ENCODE measurements at places on chromosomes 3 and 15.

- peak; percentile 20 for DNase-seq
Measured at GRCh38 chr3:144344925-144345548, 373.4 kb downstream of the DIPK2A start.

DNA sequence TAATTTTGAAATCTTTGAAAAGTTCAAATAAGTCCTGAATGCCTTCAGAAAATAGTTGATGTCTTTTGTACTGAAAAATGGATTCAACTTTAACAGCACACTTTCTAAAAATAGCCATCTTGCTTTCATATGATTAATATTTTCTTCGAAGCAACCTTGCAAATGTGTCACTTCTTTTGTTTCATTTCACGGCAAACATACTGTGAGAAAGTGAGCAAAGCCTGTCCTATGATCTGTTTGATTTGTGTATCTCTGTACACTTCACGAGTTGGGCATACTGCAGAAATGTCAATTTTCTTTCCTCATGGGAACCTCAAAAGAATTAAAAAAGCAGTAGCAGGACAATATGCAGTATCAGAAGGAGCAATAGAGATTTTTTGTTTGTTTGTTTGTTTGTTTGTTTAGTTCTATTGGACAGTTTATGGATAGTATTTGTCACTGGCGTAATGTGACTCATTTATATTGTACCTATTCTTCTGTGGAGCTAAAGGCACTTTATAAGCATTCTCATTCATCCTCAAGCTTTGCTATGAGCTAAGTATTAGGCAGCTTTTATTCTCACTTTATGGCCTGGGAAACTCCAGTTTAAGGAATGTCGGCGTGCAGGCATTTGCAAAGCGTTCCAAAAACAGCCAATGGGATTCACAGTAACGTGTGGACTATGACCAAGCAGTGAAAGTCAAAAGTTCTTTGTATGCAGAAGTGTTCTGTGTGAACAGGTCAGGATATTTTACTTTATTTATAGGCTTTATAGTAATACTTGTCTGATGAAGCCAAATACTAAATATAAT lies 572.0 kb downstream of the NAALADL2 start:
- DNase-seq: peak; percentile 30

- no peak for DNase-seq
Measured at GRCh38 chr3:185430375-185430774, 67.4 kb downstream of the MAP3K13 start.

DNA sequence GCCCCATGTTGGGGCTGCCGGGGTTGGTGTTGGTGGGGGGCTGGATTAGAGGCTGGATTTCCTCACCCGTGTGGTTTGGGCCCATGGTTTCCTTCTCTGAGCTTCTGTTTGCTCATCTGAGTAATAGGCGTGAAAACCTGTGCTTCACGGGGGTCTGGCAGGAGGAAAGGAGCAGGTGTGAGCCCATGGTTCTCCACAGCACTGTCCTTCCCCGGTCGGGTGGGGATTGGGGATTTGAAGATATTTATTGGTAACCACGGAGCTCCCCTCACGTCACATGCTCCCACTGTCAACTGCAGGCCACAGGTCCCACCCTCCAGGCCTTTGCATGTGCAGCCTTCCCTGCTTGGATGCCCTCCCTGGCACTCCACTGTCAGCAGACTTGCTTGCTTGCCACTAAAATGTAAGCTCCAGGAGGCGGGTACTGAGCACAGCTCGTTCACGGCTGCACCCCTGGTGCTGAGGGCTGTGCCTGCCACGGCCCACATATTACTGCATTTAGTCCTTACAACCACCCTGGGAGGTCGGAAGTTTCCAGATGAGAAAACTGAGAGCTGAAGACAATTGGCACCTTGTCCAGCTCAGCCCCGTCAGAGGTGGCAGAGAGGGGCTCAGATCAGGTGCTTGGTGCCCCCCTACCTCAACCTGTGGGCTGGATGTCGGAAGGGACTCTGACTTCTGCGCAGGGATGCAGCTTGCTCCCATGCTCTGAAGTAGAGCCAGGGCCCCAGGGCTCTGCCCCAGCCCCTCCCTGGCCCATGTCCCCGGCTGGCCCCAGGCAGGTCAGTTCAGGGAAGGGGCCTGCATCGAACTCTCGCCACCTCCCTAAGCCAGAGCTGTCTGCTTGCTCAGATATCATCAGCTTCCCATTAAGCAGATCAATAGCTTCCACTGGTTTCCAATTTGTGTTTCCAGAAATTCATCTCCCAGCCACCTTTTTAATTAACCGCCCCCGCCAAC lies 29.4 kb upstream of the IQSEC1 start:
- no peak for DNase-seq

GRCh38 chr15:68277131-68277602 lies 378 bp upstream of the FEM1B start:
- DNase-seq: peak; percentile 52

GRCh38 chr3:52331091-52331490 lies 15.0 kb downstream of the DNAH1 start:
- no peak for DNase-seq

GRCh38 chr3:160801386-160802118 lies 45.5 kb downstream of the PPM1L start:
- DNase-seq: no peak

DNA sequence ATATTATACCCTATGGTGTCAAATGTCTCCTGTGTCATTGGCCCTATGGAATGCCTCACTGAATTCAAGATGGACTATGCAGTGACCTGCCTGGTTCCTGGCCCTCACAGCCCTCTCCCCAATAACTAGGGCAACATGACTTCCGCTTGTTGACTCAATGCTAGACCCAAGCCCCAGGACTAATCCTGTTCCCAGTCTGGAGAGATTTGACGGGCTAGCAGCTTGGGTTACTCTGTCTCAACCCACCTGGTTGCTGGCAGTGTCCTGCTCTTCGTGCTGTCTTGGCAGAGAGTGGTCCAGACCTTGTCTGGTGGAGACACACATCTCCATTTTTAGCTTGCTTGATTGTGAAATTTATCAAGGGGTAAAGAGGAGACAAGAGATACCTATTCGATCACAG lies 135.8 kb upstream of the HES1 start:
- no peak for DNase-seq

- DNase-seq: no peak
Measured at GRCh38 chr3:184160456-184160855, 5.3 kb downstream of the DVL3 start.

GRCh38 chr15:27438403-27439375 lies 467.7 kb downstream of the GABRG3 start:
- DNase-seq: no peak

DNA sequence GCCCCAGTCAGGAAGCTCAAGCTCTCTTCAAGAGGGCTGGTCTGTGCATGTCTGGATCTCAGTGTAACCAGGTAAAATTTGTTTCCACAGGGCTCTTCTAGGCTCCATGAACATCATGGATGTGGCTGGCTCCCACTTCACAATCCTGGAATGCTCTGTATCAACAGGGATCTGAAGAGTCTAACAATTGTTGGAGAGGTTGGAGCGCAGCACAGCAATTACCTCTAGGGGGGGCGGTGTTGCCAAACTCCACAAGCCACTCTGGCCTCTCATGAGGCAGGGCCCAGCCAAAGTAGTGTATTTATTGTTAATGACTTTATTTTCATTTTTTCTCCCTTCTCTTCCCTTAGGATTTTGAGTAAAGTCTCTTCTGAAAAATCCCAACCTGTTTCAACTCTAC lies 6.1 kb upstream of the EIF2B5 start:
- peak; percentile 51 for DNase-seq

DNA sequence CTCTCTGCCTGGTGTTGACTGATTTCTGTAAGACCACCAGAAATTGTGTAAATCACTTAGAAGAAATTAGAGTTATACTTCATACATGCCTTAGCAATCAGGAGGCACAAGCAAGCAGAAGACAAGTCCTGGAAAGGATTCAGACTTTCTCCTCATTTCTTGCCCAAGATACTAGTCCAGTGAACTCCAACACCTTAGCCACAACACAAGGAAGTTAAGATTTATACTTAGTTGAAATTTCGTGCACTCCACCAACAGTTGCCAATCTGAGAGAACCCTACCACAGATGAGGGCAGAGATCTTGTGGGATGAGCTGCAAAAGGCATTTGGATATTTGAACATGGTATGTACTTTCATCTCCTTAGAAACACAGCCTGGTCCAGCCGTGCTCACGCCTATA lies 2.3 kb downstream of the P3H2 start:
- DNase-seq: no peak

DNA sequence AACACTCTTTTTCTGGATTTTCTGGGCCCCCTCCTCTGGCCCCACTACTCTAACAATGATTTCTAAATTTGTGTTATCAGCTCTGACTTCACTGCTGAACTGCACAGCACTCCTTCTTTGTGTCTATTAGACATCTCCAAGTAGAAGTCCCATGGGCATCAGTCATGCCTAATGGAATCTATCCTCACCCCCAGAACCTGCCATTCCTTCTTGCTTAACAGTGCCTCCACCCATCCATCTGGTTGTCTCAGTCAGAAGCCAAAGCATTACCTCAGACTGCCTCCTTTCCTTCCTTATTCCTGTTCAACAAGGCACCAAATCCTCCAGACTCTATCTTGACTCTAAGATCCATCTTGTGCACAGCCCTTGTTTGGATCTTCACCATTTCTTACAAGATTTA lies 36.2 kb downstream of the SSR3 start:
- DNase-seq: no peak

DNA sequence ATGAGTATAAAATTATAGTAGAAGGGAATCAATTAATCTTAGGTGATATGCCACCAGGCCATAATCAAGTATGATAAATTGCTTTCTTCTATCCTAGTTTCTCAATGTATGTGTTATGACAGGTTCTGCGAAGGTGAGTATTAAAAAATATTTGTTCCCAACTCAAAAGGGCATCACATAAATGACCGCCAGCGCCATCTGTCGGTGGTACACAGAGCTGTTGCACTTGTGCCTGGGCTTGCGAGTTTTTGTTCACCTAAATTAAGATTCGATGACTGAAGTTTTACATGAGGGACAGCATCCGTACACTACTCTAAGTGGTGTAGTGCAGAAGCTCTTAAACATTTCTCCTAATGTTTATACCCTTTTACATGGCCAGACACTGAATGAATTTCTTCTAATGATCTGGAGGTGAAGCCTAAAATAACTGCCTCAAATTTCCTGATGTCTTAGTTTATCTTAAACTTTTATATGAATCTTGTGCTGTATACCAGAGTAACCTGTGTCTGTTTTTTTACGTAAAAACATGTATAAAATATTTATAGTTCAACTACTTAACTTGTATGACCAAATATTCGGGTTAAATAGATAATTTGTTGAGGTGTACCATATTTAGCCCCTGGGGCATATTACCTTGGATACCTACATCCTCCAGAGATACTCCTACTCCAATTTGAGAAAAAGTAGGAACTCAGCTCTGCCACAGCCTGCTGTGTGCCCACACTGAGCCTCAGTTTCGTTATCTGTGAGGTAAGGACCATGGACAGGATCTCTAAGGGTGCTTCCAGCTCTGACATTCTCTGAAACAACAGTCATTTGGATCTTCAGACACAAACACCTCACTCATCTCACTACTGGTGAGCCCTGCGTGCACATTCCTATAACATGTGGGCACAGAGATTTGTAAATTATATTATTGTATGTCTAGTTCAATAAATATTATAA lies 365.6 kb downstream of the MAGI1 start:
- peak; percentile 44 for DNase-seq

DNA sequence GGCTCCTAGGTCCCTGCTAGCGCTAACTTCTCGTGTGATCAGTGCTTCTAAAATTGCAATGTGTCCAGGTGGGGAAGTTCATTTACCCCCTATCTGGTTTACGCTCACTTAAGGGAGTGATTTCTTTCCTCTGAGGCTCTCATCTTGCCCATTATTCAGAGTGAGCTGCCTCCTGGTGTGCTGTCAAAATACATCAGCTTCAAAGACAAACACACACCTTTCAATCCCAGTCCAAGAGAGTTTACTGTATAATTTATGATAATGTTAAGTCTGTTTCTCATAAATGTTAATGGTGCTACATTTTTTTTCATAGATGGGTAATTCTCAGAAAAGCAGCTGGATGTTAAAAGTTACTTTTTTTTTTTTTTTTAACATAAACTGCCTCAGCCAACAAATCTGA lies 112.3 kb downstream of the RORA start:
- no peak for DNase-seq

- no peak for DNase-seq
Measured at GRCh38 chr3:50167841-50168209, 12.7 kb downstream of the SEMA3F start.

GRCh38 chr15:41559239-41559782 lies 299 bp downstream of the TYRO3 start:
- DNase-seq: no peak

GRCh38 chr3:57062101-57062631 lies 1.7 kb downstream of the SPATA12 start:
- peak; percentile 20 for DNase-seq

- no peak for DNase-seq
Measured at GRCh38 chr3:180640987-180641386, 38.3 kb downstream of the CCDC39 start.

GRCh38 chr3:64234571-64234970 lies 9.3 kb upstream of the PRICKLE2 start:
- no peak for DNase-seq

DNA sequence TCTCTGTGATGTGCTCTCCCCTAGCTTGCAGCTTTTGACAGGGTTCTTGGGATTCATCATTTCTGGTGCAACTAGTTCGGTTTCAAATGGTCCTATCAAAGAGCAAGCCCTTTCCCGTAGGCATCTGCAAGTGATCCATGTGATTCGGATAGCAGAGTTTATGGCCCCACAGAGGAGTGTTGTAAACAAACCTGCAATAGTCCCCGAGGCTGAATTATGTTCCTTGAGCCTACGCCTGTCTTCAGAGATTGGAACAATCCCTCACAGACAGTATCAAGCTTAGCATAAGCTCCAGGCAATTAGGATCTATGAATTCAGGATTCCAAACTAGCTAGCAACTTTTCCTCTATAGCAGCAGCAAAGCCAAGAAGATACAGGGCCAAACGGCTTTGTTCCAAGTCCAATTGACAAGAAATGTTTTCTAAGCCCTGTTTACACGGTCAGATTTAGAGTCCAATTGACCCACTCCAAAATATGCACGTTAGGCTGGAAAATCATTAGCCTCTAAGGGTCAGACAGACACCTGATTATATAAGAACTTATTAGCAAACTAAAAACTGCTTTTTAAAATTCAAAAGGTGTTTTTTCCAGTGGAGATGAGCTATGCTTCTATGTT lies 24.8 kb downstream of the LNP1 start:
- no peak for DNase-seq

GRCh38 chr3:153621953-153622352 lies 459.9 kb downstream of the RAP2B start:
- no peak for DNase-seq

DNA sequence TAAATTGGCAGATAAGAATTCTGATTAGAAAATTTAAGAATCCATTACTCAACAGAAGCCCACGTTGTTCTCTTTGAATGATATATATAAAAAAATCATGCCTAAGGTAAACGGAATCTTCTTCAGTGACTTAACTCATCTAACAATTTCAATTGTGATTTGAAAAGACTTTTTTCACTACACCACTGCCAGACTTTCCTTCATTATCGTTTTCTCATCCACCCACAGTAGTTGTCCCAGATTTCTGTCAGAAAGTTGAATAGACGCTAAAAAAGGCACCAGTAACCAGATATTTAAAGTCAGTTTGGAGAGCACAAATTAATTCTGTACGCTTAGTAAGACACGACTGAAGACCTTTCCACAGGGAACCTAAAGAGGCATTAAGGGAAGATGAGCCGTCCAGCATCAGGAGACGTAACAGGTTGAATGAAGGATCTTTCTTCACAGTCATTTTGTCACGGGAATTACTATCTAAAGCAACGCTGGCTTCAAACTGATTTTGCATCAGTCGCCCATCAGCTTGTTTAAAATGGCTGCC lies 1.3 kb downstream of the HIGD1A start:
- no peak for DNase-seq

Data from SW480 (cell line).